Breast epithelium (tissue), 4 donors: ENCODE measurements at places on chromosomes 1 and 21.

DNA sequence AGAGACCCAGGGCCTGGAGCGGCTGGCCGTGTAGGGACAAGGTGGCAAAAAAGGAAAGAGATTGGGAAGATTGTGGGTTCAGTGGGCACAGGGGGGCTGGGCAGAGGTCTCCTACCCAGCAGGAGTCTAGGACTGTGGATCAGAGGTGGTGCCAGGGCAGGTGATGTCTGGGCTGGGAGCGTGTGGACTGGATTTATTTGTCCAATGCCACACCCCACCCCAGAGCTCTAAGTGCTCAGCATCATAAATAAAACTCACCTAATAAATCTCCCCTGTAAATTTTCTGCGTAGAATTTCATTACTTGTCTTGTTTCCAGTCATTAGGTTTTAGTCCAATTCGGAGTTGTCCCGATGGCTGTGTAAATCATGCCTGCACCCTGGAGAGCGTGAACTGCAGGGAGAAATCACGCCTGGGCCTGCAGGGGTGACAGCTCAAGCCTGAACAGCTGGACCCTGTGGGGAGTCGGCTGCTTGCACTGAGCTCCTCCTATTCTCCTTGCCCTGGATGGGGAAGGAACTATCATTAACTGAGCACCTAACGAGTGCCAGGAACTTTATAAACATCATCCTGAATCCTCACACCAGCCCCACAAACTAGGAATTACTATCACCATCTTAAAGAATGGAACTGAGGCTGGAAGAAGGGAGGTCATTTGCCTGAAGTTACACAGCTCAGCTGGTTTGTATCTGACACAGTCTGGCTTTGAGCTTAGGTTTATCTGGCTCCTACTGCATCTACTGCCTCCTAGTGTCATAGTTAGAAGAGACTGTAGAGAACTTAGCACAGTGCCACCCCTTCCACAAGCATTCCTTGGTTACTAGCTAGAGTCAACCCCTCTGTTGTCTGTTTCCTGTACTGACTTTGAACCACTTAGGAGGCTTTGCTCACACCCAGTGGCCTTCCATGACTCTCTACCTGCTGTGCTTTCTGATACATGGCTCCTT, 25.0 kb upstream of the POU3F1 start:
- DNase-seq, result no peak

DNA sequence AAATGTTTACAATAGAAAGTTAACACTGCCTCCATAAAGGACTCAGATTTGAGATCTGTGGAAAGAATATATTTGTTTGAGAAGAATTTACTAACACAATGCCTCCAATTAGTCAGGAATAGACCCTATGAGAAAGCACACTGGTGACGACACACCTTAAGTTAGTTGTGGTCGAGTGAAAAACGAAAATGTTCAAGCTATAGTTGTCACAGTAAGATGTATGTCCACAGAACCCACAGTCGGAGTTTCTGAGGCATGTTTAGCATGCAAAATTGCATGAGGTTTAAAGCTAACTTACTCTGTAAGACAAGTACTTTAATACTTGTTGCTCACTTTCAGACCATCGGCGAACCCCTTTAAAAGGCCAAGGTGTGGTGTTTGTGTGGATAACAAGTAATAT, 69.9 kb upstream of the SIPA1L2 start:
- no peak for DNase-seq

DNA sequence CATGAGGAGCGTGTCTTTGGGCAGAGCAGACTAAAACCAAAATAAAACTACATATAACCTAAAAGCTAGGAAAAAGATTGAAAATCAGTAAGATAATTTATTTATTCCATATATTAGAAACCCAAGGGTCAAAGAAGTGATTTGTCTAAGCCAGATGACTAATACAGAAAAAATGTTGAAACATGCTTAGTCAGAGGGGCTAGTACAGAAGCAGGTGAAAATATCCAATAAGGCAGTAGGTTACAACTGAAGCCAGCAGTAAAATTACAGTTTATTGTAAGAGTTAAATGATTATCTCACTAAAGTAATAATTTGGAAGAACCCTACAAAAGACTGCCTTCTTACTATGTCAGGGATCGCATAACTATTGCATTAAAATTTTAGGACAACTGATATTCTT, 1190.9 kb upstream of the PRMT6 start:
- no peak for DNase-seq

DNA sequence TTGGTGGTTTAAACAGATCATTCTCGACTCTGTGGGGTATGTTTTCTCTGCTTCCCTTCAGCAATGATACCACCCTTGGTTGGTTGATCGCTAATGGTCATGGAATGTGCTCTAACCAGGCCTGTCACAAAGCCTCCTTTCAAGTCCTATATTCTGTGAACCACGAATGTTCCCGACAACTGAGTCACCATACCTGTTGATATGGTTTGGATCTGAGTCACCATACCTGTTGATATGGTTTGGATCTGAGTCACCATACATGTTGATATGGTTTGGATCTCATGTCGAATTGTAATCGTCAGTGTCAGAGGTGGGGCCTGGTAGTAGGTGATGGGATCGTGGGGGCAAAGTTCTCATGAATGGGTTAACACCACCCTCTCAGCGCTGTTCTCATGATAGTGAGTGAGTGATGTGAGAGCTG, 10.2 kb upstream of the CAMK2N1 start:
- no peak for DNase-seq

DNA sequence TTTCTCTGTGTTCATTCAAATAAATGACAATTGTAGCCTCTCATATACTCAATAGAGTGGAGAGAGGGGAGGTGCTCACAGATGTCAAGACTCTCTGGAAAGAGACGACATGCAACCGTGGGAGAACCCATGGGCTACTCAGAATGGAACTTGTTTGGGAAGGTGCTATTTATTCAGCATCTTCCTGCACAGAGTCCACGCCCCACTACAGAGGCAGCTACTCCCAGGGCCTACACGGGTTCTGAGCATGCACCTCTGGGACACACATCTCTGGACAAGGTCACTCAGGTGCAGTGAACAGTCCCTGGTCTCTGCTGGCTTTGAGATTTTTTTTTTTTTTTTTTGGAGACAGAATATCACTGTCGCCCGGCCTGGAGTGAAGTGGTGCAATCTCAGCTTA, 64.1 kb downstream of the NID1 start:
- no peak for DNase-seq
